ENCODE measurements at places on chromosomes 6 and 20. TPM values are rescaled to one million over a fixed set of nuclear protein-coding genes. Genes with fewer than 3 reads are reported as not detected.

NKX2-4 gene
- not detected for total RNA-seq

BPIFA1 gene
- not detected for total RNA-seq

- H3K4me1 ChIP-seq: peaks cover 25% of the 10 kb centered on the region
- H3K36me3 ChIP-seq: peaks cover 32% of the 10 kb centered on the region
- no peak overlapping the region for H3K27ac ChIP-seq
- H3K27me3 ChIP-seq: no peaks in the 10 kb centered on the region
- no peak for DNase-seq
Measured at GRCh38 chr6:170281331-170282292, 9.3 kb downstream of the DLL1 start.

GRCh38 chr6:31859923-31860322 lies 2.7 kb downstream of the NEU1 start:
- no peaks in the 10 kb centered on the region for H3K36me3 ChIP-seq
- H3K27me3 ChIP-seq: no peaks in the 10 kb centered on the region
- peaks cover 11% of the 10 kb centered on the region for H3K4me1 ChIP-seq
- H3K4me3 ChIP-seq: no peak overlapping the region
- DNase-seq: no peak

BHLHE23 gene
- total RNA-seq: not detected

BTNL2 gene
- total RNA-seq: not detected

VSX1 gene
- total RNA-seq: not detected

DNA sequence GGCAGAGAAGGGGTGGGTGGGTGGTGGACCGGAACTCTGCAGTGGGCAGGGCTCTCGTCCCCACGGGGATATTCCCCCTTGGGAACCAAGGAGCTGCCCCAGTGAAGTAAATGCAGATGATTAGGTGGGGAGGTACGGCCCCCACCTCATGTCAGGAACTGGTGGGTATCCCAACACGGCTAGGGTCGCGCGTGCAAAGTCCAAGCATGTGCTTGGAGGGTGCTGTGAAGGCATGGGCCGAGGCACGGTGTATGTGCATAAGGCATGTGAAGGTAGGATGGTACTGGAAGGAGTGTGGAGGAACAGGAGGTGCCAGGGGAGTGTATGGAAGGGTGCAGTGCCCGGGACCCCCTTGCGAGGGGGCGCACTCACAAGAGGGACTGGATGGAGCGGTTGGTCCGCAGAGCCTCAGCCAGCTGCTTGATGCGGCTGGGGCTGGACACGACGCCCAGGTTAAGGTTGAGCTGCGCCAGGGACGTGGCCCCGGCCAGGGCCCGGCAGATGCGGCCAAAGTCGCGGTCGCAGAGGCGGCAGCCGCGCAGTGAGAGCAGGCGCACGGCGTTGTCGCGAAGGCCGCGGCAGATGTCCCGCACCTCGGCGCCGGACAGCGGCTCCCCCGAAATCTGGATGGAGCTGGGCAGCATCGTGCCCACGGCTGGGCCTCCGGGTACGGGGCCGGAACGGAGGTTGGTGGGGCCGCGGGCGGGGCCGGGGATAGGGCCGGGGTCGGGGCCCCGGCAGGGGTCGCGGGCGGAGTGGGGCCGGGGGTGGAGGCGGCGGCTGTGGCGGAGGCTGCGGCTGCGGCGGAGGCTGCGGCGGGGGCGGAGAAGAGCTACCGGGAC lies 783 bp downstream of the LRRC73 start:
- H3K4me1 ChIP-seq: peaks cover 50% of the 10 kb centered on the region
- peaks cover 31% of the 10 kb centered on the region for H3K27me3 ChIP-seq
- H3K27ac ChIP-seq: no peak overlapping the region
- no peak for DNase-seq
- H3K36me3 ChIP-seq: no peaks in the 10 kb centered on the region

KCNK16 gene
- not detected for total RNA-seq

DNA sequence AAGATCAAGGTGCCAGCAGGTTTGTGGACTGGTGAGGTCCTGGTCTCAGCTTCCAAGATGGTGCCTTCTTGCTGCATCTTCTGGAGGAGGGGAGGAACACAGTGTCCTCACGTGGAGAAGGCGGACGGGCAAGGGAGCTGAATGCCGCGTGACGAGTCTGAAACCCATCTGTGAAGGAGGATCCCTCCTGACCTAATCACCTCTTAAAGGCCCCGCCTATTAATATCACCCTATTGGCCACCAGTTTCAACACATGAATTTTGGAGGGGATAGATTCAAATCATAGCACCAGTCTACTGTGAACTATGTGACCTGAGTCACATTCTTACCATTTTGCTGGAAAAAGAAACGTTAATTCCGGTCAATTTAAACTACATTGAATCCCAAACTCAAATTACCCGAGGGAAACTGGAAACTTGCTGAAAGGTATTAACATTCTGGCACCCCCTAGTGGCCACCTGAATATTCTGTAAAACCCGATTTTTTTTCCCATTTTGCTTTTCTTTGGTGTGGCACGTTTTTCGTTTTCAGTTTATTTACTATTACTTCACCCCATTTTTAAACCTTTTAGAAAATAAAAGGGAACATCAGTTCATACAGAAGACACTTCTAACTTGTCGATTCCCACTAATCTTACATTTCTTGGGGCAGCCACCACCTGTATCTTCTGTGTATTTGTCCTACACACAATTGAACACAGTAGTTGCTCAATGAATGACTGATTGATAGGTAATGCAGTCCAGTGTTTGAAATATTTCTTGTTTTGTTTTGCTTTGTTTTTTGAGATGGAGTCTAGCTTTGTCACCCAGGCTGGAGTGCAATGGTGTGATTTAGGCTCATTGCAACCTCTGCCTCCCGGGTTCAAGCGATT lies 17.9 kb upstream of the CCDC170 start:
- no peaks in the 10 kb centered on the region for H3K4me1 ChIP-seq
- H3K27me3 ChIP-seq: no peaks in the 10 kb centered on the region
- no peak overlapping the region for H3K4me3 ChIP-seq
- DNase-seq: no peak
- H3K27ac ChIP-seq: no peak overlapping the region
- H3K36me3 ChIP-seq: no peaks in the 10 kb centered on the region

DNA sequence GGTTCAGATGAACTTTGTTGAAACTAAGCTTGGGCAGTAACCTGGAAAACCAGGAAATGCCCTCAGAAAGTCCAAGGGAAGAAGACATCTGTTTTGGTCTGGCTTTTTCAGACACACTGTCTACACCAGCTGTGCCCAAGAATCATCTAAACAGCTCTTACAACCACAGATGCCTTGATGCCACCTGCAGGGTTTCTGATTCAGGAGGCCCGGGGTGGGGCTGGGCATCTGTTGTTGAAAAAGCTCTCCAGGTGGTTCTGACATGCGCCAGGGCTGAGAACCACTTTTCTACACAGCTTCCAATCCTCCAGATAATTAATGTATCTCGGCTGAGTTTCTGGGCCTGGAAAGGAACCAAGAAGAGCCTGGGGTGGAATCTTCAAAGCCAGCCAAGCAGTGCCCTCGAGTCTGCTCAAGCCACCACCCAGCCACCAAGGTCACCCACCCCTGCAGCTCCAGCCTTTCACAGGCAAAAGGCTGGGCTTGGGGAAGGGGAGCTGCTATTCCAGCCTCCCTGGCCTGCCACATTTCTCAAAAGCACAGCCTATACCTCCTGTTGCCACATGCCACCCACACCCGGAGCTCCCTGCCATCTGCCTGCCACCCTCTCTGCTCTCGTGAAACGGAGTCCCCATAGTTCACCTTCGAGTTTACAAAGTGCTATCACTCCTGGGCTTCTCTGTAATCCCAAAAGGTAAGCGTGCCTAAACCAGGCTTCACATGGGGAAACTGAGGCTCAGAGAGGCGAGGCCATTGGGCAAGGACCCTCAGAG lies 9.4 kb downstream of the MDGA1 start:
- DNase-seq: no peak
- no peaks in the 10 kb centered on the region for H3K4me1 ChIP-seq
- no peaks in the 10 kb centered on the region for H3K36me3 ChIP-seq
- peaks cover 34% of the 10 kb centered on the region for H3K27me3 ChIP-seq
- H3K27ac ChIP-seq: no peak overlapping the region

- DNase-seq: peak; percentile 36
- H3K4me1 ChIP-seq: no peaks in the 10 kb centered on the region
- H3K27me3 ChIP-seq: peaks cover 92% of the 10 kb centered on the region
- no peaks in the 10 kb centered on the region for H3K36me3 ChIP-seq
- no peak overlapping the region for H3K4me3 ChIP-seq
Measured at GRCh38 chr20:59518881-59519706, 85.2 kb upstream of the PHACTR3 start.

DNA sequence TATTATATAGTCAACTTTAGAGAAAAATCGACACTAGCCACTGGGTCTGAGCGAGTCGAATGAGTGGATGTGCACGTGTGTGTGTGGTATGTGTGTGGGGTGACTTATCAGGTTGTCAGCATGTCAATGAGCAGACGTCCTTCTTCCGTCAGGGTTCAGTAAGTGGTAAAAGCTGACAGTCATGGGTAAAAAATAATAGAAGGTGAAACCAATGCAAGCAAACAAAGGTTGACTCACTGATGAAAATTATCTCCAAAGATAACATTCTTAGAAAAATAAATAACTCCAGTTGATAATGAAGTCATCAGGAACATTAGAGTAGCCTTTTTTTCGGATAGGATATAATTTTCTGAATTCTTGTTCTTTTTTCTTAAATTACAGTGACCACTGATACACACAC lies 243.8 kb upstream of the FOXQ1 start:
- DNase-seq: no peak
- no peak overlapping the region for H3K27ac ChIP-seq
- no peaks in the 10 kb centered on the region for H3K27me3 ChIP-seq
- no peaks in the 10 kb centered on the region for H3K4me1 ChIP-seq

GRCh38 chr6:113122060-113122459 lies 735.1 kb upstream of the MARCKS start:
- no peaks in the 10 kb centered on the region for H3K27me3 ChIP-seq
- H3K4me1 ChIP-seq: peaks cover 5% of the 10 kb centered on the region
- H3K27ac ChIP-seq: no peak overlapping the region
- no peaks in the 10 kb centered on the region for H3K36me3 ChIP-seq
- DNase-seq: no peak
- H3K4me3 ChIP-seq: no peak overlapping the region

SMLR1 gene
- not detected for total RNA-seq

OPRM1 gene
- total RNA-seq: not detected

- no peak overlapping the region for H3K4me3 ChIP-seq
- no peaks in the 10 kb centered on the region for H3K36me3 ChIP-seq
- no peaks in the 10 kb centered on the region for H3K4me1 ChIP-seq
- DNase-seq: no peak
Measured at GRCh38 chr6:39686976-39687375, 38.2 kb downstream of the KIF6 start.

GLP1R gene
- not detected for total RNA-seq

PTGIS gene
- 32.9 TPM for total RNA-seq

MUC22 gene
- total RNA-seq: 0.20 TPM

- no peak for DNase-seq
- H3K36me3 ChIP-seq: peaks cover 54% of the 10 kb centered on the region
- H3K27me3 ChIP-seq: no peaks in the 10 kb centered on the region
- peaks cover 12% of the 10 kb centered on the region for H3K4me1 ChIP-seq
- H3K4me3 ChIP-seq: no peak overlapping the region
Measured at GRCh38 chr20:45852326-45852725, 4.9 kb downstream of the ACOT8 start.

DNA sequence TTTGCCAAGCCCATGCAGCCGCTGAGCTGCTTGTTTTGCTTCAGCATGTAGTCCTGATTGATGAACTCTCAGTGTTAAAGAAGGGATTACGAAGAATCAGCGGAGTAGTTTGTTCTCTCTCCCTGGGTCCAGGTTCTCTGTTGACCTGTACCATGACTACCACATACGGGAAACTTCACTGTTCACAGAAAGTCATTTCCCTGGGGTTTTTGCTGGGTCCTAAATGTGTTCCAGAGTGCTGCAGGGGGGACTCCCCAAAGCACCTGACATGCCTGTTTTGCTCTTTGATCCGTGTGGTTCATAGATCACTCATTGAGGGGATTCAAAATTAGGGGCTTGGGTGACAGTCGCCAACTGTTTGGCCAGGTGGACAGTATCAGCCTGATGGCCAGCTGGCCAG lies 5.5 kb downstream of the LSM14B start:
- DNase-seq: no peak
- no peak overlapping the region for H3K27ac ChIP-seq
- H3K4me1 ChIP-seq: peaks cover 30% of the 10 kb centered on the region
- peaks cover 83% of the 10 kb centered on the region for H3K36me3 ChIP-seq

DNA sequence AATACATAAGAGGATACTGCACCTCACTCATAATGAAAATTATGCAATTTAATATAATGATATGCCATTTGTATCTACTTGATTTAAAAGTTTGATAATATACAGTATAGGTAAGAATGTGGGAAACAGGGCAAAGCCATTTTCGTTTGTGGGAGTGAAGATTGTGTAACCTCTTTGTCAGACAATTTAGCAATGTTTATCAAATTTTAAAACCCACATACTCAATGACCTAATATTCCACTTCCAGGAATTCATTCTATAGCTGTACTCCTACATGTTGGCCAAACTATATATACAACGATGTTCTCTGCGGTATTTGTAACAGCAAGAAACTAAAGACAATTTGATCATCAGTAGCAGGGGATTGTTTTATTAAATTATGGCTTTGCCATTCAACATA lies 17.8 kb upstream of the FKBP5 start:
- DNase-seq: no peak
- no peaks in the 10 kb centered on the region for H3K36me3 ChIP-seq
- H3K4me1 ChIP-seq: peaks cover 14% of the 10 kb centered on the region
- no peaks in the 10 kb centered on the region for H3K27me3 ChIP-seq
- H3K4me3 ChIP-seq: no peak overlapping the region

TNXB gene
- total RNA-seq: 78.4 TPM

PPP1R14C gene
- total RNA-seq: 13.6 TPM

DNA sequence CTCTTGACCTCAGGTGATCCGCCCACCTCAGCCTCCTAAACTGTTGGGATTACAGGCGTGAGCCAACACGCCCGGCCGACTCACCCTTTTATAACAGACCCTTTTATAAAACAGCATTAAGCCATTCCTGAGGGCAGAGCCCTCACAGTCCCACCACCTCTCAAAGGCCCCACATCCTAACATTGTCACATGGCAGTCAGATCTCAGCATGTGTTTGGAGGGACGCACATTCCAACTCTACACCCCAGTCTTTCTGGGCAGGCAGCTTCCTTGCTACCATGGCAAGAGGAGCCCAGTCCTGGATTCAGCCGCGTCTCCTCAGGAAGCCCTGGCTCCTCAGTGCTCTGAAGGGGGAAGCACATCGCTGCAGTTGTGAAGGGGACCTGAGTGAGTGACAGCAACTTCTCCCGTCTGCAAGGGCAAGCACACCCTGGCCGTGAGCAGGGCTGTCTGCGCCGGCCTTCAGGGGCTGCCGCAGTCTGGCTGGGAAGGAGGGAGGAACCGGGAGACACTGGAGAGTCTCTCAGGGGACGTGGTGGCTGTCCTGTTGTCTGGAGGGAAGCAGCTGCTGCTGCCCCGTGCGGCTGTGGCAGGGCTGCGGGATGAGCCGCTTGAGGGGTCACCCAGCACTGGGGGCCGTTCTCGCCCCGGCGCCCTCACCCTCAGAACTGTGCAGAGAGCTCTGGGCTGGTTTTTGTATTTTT lies 15.9 kb downstream of the OSBPL2 start:
- H3K27me3 ChIP-seq: no peaks in the 10 kb centered on the region
- peaks cover 38% of the 10 kb centered on the region for H3K36me3 ChIP-seq
- no peaks in the 10 kb centered on the region for H3K4me1 ChIP-seq
- no peak overlapping the region for H3K27ac ChIP-seq
- DNase-seq: peak; percentile 66

VGLL2 gene
- not detected for total RNA-seq

GRCh38 chr20:6094063-6094462 lies 28.8 kb downstream of the FERMT1 start:
- DNase-seq: no peak
- no peaks in the 10 kb centered on the region for H3K36me3 ChIP-seq
- no peak overlapping the region for H3K27ac ChIP-seq
- H3K4me3 ChIP-seq: no peak overlapping the region
- no peaks in the 10 kb centered on the region for H3K27me3 ChIP-seq

APOM gene
- total RNA-seq: 1.5 TPM

- no peaks in the 10 kb centered on the region for H3K27me3 ChIP-seq
- peaks cover 22% of the 10 kb centered on the region for H3K4me1 ChIP-seq
- no peak overlapping the region for H3K4me3 ChIP-seq
- no peak for DNase-seq
Measured at GRCh38 chr6:12034837-12035236, 22.7 kb downstream of the HIVEP1 start.
